ENCODE measurements at places on chromosomes 11 and 22.
A peak's percentile ranks its signal among the peaks of the same experiment; 100 is the strongest.

DNA sequence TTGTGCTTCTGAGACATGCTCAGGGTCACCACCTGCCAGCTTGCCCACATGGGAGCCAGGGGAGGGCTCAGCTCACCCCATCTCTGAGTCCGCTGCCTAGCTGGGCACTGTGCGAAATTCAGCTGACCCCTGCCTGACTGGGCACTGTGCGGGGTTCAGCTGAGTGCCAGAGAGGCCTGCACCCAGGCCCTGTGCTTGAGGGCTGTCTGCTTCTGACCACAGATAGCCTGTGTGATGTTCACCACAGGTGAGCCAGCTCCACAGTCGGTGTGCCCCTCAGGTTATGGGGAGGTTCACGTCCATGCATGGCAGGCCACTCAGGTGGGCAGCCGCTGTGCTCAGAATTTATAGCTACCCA lies 84.5 kb upstream of the SUSD2 start:
- DNase-seq = no peak

DNA sequence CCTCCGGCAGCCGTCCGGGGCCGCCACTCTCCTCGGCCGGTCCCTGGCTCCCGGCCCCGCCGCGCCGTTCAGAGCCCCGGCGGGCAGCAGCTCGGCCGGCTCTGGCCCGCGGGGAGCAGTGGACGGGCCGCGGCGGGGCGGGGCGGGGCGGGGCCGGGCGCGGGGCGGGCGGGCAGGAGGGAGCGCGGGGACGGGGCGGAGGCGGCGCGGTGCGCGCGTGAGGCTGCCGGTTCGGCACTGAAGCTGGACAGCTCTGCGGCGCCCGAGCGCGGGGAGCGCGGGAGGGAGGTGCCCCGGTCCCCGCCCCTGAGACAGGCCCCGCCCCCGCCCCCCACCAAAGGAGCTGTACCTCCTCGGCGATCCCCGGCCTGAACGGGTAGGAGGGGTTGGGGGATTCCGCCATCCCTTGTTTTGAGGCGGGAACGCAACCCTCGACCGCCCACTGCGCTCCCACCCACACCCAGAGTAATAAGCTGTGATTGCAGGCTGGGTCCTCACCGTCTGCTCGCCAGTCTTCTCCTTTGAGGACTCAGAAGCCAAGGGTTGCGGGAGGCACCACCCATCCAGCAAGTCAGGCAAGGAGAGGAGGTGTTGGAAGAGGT lies at the start of gene DRD2:
DRD2 (minus strand) TSS at position 239 of the 602 bp plus-strand sequence. CDS start 50,747 bp downstream, outside the sequence.
- no peak for DNase-seq

DNA sequence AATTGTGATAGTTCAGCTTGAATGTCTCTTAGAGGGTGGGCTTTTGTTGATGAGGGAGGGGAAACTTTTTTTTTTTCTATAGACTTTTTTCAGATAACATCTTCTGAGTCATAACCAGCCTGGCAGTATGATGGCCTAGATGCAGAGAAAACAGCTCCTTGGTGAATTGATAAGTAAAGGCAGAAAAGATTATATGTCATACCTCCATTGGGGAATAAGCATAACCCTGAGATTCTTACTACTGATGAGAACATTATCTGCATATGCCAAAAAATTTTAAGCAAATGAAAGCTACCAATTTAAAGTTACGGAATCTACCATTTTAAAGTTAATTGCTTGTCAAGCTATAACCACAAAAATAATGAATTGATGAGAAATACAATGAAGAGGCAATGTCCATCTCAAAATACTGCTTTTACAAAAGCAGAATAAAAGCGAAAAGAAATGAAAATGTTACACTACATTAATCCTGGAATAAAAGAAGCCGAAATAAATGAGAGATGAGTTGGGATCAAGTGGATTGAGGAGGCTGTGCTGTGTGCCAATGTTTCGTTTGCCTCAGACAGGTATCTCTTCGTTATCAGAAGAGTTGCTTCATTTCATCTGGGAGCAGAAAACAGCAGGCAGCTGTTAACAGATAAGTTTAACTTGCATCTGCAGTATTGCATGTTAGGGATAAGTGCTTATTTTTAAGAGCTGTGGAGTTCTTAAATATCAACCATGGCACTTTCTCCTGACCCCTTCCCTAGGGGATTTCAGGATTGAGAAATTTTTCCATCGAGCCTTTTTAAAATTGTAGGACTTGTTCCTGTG lies 3.9 kb downstream of the MALAT1 start:
- no peak for DNase-seq

DNA sequence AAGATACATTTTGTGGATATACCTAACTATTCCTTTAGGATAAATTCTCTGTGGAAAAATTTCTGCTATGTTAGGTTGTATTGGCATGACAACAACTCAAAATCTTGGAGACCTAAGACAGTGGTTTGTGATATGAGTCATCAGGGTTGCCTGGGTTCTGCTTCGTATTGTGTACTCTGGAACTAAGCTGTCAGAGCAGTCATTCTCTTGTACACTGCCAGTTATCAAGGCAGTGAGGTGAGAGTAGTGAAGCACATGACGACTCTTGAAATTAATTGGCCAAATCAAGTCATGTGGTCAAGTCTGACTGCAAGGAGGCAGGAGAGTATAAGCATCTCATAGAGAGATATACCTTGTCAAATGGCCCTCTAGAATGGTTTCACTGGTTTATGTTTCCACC lies 104.4 kb downstream of the FANCF start:
- no peak for DNase-seq

- peak; percentile 24 for DNase-seq
Measured at GRCh38 chr11:120608760-120609211, 97.2 kb downstream of the GRIK4 start.

DNA sequence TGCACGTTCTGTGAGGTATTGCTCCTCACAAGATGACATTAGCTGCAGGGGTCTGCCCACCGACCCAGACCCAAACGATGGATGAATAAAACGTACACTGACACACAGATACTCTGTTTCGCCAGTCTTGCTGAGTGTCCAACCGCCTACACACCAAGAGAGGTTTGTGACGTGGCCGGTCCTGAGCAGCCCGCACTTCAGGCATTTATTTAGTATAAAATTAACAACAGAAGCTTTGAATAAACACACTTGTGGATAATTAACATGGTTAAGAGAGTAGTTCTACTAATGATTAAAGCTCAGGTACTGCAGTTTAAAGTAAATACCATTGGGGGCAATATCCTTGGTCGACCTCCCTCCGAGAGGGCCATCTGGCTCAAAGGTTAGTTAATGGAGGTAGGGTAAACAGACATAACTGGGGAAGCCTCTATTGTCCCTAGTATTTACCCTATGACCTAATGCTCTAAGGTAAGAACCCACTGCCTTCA lies 75.7 kb downstream of the CCDC83 start:
- DNase-seq = no peak

DNA sequence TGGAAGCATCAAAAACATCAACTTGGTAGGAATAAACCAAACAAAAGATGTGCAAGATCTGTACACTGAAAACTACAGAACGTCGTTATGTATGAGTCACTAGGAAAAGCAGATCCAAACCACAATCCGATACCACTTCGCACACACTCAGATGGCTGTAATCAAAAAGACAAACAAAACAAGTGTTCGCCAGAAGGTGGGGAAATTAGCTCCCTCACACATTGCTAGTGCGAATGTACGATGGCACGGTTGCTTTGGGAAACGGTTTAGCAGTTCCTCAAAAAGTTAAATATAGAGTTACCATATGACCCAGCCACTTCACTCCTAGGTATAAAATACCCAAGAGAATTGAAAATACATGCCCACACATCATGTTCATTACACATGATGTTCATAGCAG lies 14.8 kb upstream of the CARD10 start:
- DNase-seq = no peak

DNA sequence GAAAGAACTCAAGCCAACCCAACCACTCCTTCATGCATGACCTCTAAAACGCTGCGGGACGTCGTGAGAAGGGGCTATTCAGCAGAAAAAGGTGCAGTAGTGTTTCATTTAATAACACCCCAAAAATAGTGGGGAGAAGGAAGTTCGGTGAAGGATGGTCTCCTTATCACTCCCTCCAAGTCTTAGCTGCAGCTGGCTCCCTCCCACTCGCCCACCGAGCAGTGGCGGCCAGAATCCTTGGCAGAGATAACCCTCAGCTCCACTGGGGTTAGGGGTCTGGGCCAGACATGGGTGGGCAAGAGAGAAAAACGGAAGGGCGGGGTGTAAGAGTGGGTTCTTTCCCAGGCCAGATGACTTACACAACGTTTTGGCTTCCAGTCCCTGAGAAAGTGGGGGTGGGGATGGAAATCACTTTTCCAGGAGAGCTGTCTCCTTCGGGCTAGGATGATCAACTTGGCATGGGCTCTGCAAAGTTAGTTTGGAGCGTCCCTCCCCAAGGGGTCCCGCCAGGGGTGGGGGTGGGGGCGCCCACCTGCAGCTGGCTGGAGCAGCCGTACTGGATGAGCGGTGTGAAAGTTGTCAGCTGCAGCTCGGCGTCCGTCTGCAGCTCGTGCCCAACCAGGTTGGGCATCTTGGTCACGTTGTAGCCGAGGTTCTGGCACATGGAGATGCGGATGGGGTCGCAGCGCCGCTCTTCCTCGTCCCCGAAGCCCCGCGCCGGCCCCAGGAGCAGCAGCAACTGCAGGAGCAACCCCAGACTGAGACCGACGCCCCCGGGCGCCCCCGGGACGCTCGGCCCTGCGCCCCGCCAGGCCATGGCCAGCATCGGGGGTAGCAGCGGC lies 705 bp downstream of the FZD4 start:
- no peak for DNase-seq

DNA sequence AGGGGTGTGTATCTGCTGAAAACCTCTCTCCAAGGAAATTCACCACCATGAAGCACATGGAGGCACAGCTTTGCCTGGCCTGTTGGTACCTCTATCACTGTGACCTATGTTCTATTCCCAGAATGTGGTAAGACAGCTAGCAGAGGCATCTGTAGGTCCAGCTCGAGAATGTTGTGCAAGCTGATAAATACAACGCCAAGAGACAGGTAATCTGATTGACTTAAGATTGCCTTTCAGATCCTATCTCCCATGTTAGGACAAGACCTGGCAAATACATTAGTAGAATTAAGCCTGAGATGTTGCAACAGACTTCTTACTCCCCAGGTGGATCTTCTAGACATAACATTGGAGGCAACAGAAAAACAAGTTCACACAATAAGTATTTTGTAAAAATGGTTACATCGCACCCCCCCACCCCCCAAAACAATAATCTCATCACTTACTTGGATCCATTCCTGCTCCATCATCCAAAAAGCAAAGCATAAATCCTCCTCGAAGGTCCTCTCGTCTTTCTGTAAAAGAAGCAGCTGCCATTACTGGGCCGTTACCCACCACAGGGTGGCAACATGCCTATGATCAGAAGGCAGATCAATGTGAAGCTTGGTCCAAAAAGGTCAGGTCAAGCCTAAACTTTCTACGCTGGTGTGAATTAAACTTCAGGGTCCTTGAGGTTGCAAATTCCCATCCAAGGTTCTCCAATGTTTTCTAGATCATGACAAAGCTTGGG lies 18.5 kb downstream of the MORC2 start:
- DNase-seq = no peak

GRCh38 chr11:75308116-75308515 lies 43.3 kb downstream of the ARRB1 start:
- no peak for DNase-seq

DNA sequence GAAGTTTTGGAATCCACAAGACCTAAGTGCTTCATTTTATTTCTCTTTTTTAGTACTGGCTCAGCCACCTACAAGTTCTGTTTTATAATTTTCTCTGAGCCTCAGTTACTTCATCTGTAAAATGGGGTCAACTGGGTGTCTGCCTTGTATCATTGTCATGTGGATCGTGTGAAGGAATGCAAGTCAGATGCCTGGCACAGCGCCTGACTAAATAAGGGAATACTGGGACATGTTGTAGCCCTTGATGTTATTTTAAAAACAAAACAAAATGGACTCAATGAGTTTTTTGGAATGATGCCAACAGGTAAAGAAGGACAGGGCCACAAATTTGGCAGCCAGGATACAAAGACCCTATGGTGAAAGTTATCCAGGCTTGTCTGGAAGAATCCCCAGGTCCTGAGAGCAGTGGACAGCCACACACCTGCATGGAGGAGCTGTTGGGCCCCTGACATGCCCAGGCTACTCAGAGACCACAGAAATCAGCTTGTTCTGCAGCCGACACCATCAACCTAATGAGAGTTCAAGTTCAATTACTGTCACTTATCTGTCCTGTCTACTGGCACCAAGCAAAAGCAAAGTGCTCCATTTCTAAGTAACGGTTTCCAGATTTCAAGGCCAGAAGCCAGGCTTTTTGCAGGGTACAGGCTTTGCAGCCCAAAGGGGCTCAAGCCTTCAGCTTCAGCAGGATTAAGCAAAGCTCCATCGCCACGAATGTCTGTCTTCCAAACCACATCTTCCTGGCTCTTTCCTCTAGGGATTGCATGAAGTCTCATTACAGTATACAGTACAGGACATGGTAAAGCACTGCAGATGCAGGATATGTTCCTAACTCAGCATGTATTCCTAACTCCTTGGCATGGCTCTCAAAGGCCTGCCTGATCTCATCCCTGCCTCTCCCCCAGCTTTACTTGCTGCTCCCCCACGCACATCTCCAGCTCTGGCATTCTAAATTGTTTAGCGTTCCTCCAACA lies 18.4 kb downstream of the DKK3 start:
- DNase-seq = no peak

GRCh38 chr11:125579811-125580210 lies 10.5 kb downstream of the EI24 start:
- no peak for DNase-seq

DNA sequence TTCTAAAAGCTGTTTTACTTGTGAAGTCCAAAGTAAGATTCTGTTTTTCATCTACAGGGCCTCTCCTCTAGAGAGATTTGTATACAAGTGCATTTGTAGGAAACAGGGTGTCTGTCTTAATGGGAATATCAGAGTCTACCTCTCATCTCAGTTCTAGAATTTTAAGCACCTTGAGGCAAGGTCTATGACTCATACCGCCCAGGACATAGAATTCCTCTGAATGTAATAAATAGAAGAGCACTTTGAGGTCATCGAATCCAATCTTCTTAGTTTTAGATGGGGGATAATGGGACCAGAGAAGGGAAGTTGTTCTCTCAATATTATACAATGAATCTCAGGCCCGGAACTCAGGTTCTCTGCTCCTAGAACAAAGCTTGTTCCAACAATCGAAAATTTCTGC lies 101.8 kb upstream of the TIMP3 start:
- DNase-seq = no peak

- peak; percentile 85 for DNase-seq
Measured at GRCh38 chr11:14386895-14387480, 28.0 kb upstream of the RRAS2 start.

DNA sequence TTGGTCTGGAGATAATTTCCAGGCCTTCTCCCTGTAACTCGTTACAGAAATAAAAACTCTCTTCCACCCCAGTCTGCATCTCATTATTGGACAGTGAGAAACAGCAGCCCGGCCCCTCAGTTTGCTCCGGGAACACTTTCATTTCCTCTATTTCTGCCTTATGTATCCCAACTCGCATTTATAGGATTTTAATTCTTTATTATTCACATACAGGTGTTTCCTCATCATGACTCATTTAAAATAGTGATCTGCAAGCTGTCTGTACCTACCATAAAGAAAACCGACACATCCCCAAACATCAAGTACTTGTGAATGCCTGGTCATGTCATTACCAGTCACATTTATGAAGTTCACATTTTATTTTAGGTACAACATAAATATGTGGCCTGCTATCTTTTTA lies 42.8 kb downstream of the PIWIL3 start:
- DNase-seq = no peak
